ENCODE measurements at places on chromosomes 13 and 19.
A peak's percentile ranks its signal among the peaks of the same experiment; 100 is the strongest.

- DNase-seq: peak; percentile 80
Measured at GRCh38 chr19:54339646-54340358, 840 bp upstream of the LILRA4 start.

DNA sequence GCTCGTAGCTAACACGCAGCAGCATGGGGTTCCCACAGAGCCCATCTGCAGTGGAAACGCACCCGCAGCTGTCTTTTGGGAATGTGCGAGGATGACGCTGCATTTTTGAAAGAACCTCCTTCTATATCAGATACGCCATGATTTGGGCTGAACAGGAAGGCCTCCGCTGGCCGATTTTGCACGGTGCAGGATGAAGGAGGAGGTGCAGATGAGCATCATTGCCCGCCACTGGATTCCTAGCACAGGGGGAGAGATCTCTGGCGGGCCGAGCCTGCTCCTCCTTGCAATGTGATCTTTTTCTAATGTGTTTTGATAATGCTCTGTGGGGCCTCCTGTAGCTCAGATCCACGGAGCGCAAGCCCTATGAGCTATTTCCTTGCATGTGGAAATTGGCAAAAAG is 55.5 kb downstream of the EFNB2 start:
- DNase-seq: no peak

GRCh38 chr13:89603187-89603586 is 1744.3 kb upstream of the MIR17HG start:
- no peak for DNase-seq

DNA sequence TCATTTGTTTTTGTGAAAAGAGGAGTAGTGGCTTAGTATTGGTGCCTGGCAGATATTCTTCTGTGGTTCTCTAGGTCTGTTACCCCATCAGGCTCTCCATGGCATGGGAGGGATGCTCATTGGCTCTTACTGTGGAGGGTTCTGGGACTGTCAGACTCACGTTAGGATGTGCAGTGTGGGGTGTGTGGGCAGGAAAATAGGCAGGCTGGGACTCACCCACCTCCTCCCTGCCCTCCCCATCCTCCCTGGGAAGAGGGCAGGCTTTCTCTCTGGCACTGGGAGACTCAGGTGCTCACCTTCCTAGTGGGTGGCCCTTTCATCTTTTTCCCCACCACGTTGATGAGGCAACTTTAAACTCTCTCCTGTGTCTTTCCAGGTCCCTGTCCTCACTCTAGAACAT is 44.2 kb downstream of the ZNF536 start:
- no peak for DNase-seq

- DNase-seq: no peak
Measured at GRCh38 chr19:21603431-21604231, 98.2 kb downstream of the ZNF429 start.

DNA sequence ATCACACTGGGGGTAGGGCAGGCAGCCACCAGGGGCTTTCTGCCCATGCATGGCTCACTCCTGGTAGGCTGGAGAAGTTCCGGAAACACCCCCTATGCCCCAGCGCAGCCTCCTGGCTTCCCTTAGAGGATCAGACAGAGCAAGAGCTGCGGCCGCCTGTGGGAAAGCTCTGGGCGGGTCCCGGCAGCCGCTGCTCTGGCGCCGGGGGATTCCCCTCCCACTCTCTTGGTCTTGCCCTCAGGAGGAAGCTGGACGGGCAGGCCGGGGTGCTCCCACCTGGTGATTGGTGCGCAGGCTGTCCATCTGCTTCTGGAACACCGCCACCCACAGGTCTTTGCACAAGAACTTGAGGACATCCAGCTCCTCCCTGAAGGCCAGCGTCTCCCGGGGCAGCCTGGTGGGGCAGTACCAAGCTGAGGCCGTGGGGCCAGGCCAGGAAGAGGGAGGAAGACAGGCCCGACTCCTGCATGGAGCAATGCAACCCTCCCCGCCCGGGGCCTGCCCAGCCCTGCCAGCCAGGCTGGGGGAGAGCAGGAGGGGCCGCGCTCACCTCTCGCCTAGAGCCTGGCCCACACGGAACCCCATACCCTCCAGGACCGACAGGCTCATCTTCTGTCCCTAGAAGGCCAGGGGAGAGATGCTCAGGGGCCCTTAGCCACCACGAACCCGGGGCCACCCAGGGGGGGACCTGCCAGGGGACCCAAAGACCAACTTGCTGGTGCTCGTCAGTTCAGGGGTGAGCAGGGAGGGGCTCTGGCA is 4.0 kb upstream of the NKPD1 start:
- DNase-seq: peak; percentile 86

DNA sequence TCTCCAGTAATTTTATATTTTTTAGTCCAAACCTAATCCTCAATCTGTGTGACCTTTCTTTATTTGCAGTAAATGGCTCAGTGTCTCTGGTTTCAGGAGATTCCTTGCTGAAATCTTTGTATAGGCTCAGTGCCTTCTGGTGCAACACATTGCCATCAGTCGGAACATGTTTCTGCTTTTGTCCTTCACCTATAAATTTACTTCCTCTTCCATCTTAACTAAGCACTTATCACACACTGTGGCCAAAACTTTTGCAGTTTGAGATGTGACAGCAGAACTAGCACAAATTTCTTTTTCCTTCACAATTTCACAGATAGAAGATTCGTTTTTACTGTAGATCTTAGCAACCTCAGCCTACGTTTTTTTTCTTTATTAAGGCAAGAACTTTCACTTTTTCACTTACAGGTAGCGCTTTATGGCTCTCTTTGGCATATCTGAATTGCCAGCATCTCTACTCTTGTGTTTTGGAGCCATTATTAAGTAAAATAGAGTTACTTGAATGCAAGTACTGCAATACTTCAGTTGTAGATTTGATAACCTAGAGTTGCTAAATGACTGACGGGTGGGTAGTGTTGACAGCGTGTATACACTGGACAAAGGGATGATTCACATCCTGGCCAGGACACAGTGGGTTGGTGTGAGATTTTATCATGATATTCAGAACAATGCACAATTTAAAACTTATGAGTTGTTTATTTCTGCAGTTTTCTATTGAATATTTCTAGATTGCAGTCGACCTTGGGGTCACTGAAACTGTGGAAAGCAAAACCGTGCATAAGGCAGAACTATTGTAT is 44.3 kb downstream of the NDFIP2 start:
- DNase-seq: peak; percentile 73

DNA sequence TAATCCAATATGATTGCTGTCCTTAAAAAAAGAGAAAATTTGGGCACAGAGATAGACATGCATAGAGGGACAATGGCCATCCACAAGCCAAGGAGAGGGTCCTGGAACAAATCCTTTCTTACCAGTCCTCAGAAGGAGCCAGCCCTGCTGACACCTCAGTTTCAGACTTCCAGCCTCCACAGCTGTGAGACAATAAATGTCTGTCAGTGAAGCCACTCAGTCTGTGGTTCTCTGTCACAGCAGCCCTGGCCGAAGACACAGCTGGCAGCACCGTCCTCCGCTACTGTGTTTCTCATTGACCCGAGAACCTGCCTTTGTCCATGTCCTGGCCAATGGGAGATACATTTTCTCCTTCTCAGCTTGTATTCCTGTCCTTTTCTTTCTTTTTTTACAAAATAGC is 207.9 kb downstream of the TM9SF2 start:
- DNase-seq: no peak
